Fibroblast of pulmonary artery (primary cell): ENCODE measurements at places on chromosomes 5 and 9.

- no peak for DNase-seq
Measured at GRCh38 chr5:68995845-68996545, 97.8 kb upstream of the SLC30A5 start.

GRCh38 chr5:64874753-64875152, 106.0 kb downstream of the CWC27 start:
- peak; percentile 67 for DNase-seq

DNA sequence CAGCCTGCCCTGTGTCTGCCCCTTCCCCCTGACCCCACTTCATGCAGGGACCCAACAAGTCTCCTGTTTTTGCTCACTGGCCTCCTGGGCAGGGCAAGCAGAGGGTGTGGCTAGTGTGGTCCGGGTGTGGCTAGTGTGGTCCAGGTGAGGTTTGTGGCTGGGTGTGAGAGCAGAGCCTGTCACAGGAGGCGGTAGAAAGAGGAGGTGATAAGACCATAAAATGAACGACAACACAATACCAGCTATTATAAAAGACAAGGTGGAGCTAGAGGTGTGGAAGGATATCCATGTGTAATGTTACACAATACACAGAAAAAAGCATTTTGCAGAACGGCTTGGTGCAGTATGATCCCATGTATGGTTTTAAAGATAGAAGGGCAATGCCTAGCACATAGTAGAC, 23.3 kb downstream of the SPRY4 start:
- no peak for DNase-seq

GRCh38 chr9:91803970-91804752, 145.9 kb downstream of the ROR2 start:
- DNase-seq: no peak

- DNase-seq: no peak
Measured at GRCh38 chr5:68740226-68740910, 353.4 kb upstream of the SLC30A5 start.

- DNase-seq: peak; percentile 69
Measured at GRCh38 chr9:27548055-27548741, 18.6 kb upstream of the MOB3B start.

DNA sequence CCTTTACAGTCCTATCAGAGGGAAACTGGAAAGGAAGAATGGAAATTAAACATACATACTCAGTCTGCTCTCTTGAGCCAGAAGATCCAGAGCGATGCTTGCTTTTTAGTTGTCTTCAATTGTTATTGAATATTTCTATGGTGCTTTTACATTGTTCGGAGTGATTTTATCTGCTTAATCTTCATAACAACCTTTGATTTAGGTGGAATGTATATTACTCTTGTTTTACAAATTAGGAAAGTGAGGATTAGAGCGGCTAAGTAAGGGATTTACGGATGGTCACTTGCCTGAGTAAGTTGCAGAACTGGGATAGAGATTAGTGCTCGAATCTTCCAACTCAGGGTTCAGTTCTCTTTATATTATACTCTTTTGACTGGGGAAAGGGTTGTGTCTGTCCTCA, 69.1 kb downstream of the PBX3 start:
- no peak for DNase-seq
